Upper lobe of right lung (tissue), 1 donor: ENCODE measurements at places on chromosomes 13 and 19. TPM values are rescaled to one million over a fixed set of nuclear protein-coding genes. Genes with fewer than 3 reads are reported as not detected.
A peak's percentile ranks its signal among the peaks of the same experiment; 100 is the strongest.

DNA sequence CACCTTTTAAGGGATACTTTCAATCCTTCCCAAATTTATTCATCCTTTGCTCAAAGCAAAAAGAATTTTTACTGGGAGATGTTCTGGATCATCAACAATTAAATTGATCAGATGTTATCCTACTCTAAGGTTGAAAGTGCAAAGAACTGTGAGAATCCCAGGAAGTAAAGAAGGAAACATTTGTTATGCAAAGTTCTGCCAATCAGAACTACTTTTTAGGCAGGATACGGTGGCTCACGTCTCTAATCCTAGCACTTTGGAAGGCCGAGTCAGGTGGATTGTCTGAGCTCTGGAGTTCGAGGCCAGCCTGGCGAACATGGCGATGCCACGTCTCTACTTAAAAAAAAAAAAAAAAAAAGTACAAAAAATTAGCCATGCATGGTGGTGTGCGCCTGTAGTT, 882.3 kb downstream of the DIAPH3 start:
- H3K36me3 ChIP-seq: no peaks in the 10 kb centered on the region
- H3K4me3 ChIP-seq: no peak overlapping the region
- no peak overlapping the region for H3K27ac ChIP-seq
- H3K27me3 ChIP-seq: no peaks in the 10 kb centered on the region
- no peak for DNase-seq

DNA sequence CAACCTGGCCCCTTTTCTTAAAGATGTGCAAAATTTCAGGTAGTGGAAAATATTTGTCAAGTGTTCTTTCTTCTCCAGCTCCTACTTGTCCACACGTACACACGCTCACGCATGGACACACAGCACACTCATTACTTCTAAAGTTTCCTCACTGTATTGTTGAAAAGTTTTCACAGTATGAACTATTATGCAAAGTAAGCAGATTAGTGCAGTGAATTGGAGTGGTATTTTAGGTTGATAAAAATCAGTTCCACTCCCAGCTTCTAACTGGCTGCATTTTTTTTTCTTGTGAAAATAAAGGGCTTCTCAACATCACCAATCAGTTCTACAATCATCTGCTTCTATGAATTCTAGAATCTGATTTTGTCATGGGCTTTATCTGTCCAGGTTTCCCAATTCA, 264.5 kb downstream of the DCT start:
- H3K4me3 ChIP-seq: no peak overlapping the region
- no peak overlapping the region for H3K27ac ChIP-seq
- no peaks in the 10 kb centered on the region for H3K36me3 ChIP-seq

GRCh38 chr13:80307401-80307987, 33.4 kb downstream of the SPRY2 start:
- H3K4me1 ChIP-seq: peaks cover 7% of the 10 kb centered on the region
- H3K4me3 ChIP-seq: no peak overlapping the region
- DNase-seq: no peak
- H3K36me3 ChIP-seq: no peaks in the 10 kb centered on the region
- no peak overlapping the region for H3K27ac ChIP-seq
- H3K27me3 ChIP-seq: no peaks in the 10 kb centered on the region

GRCh38 chr19:48135411-48135810, 24.8 kb upstream of the PLA2G4C start:
- no peak overlapping the region for H3K27ac ChIP-seq
- no peaks in the 10 kb centered on the region for H3K36me3 ChIP-seq
- DNase-seq: no peak
- no peak overlapping the region for H3K4me3 ChIP-seq
- no peaks in the 10 kb centered on the region for H3K4me1 ChIP-seq

- no peak for DNase-seq
- peaks cover 75% of the 10 kb centered on the region for H3K4me1 ChIP-seq
- no peaks in the 10 kb centered on the region for H3K36me3 ChIP-seq
- H3K27ac ChIP-seq: peak overlapping the region; percentile 100
These were observed 7.9 kb upstream of the JUNB start for GRCh38 chr19:12783291-12783848.

ZNF536 gene
- 0.09 TPM for total RNA-seq

DNA sequence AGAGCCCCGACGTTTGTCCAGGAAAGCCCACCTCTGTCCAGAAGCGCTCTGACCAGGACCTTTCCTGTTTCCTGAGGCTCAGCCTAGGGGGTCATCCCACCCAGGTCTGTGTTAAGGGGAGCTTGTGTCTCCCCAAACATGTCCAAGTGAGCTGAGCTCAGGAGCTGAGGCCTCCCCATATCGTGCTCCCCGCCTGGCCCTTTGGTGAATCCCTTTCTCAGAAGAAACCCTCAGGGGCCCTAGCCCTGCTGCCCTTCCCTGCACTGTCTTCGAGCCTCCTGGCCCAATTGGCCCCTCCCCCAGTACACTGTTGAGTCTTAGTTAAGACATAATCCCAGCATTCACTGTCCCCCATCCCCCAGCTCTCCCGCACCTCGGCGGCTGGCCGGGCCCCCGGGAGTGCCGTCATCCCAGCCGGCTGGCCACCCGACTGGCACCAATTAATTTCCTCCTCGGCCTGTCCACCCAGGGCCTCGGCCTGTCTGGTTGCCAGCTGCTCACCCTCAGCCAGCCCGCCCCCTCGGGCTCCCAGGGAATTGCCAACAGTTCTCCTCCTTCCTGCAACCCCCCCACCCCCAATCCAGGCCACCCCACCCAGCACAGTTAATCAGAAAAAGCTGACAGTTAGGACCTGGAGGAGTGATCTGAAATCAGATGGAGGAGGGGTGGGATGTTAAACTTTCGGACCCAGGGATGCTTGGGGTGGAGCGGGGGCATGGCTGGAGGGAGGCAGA, 13.6 kb downstream of the IER2 start:
- H3K27me3 ChIP-seq: no peaks in the 10 kb centered on the region
- H3K27ac ChIP-seq: peak overlapping the region; percentile 96
- no peaks in the 10 kb centered on the region for H3K36me3 ChIP-seq
- DNase-seq: peak; percentile 86
- H3K4me3 ChIP-seq: peak overlapping the region; percentile 52

GRCh38 chr19:43618921-43619261, 538 bp downstream of the ZNF428 start:
- H3K36me3 ChIP-seq: no peaks in the 10 kb centered on the region
- no peaks in the 10 kb centered on the region for H3K27me3 ChIP-seq
- H3K4me1 ChIP-seq: peaks cover 8% of the 10 kb centered on the region
- H3K27ac ChIP-seq: peak overlapping the region; percentile 93
- H3K4me3 ChIP-seq: peak overlapping the region; percentile 93

NDFIP2 gene
- 34.1 TPM for total RNA-seq
